ENCODE measurements at places on chromosomes 7 and 10.

DNA sequence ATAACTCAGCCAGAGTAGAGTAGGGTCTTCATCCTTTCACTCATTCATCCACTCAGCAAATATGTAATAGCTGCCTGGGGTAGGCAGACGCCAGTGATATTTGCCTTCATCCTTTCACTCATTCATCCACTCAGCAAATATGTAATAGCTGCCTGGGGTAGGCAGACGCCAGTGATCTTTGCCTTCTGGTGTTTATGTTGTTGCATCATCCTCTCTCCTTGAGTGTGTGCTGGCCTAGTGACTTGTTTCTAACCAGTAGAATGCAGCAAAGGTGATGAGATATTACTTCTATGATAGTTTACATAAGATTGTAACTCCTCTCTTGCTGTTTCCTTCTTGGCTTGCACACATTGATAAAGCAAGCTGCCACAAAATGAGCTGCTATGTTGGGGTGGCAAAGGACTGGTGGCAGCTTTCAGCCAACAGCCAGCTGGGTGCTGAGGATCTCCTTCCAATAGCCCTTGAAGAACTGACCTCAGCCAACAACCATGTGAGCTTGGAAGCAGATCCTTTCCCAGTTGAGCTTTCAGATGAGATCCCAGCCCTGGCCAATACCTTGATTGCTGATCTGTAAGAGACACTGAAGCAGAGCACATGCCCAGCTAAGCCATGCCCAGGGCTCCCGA is 23.2 kb upstream of the MTPN start:
- DNase-seq, result no peak

DNA sequence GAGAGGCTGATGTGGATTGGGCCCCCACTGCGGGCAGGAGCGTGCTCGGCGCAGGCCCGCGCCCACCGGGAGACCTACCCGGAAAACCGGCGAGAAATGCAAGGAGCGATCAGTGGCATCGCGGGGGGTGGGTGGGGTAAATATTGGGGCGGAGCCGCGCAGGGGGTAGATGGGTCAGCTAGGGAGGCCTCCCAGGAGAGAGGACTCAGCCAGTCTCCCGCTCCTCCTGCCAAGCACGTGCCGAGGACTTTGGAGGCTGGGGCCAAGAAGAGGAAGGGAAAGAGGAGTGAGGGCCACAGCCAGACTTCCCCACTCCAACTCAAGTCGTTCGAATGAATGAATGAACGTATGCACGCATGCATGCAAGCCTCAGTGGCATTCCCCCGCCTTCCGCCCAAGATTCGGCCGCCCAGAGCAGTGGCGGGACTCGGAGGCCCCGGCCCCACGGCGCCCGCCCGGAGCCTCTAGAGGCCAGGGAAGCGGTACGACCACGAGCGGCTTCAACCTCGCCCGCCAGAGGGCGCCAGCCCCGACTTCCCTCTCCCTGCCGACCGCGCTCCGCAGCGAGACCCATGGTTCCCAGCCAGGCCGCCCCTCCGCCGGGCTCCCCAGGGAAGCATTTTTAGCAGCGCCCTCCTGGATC is 3.6 kb downstream of the NPM3 start:
- peak; percentile 85 for DNase-seq

- DNase-seq, result no peak
These were observed 2.8 kb downstream of the RSBN1L start for GRCh38 chr7:77699056-77699455.

DNA sequence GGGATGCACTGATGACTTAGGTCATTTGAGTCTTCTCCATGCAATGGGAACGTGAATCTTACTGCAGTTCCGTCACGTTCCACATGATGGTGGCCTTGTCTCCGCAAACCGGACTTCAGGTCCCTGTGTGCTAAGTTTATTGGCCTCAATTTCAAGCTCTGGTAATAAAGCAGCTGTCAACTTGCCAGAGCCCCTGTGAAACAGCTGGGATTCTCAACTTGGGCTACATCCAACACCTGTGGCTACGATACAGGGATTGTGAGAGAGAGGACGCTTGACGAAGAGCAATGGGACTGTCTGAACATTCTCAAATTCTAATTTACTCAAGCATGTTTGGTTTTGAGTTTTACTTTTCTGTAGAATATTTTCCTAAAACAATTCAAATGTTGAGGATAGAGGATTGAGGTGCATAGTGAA is 174.2 kb downstream of the PTN start:
- DNase-seq, result no peak

DNA sequence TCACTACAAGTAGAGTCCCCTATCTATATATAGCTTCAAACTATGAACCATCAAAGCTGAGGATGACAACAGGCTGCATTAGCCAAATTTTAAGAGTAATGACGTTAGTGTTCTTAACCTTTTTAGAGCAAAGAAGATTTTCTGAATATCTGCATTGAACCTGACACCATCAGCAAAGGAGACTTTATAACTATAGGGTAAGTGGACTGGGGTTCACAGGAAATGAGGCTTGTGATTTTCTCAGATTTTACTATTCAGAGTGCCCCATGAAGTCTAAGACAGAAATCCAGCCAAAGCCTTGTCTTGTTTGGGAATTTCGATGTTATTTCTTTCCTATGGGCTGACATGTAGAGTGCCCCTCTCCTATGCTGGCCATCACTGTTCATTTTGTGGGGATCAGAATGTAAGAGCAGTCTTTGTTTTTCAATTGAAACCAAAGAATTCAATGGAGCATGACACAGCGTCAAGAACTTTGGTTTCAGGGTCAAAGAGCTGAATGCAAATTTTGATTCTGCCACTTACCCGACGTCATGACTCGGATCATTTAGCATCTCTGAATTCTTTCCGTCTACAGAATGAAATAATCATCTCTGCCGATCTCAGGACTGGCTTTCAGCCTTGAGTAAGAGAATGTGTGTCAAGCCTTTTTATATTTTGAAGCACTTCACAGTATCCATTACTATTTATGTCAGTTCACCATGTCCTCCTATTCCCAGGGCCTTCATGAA is 52.7 kb downstream of the DENND11 start:
- DNase-seq, result no peak

DNA sequence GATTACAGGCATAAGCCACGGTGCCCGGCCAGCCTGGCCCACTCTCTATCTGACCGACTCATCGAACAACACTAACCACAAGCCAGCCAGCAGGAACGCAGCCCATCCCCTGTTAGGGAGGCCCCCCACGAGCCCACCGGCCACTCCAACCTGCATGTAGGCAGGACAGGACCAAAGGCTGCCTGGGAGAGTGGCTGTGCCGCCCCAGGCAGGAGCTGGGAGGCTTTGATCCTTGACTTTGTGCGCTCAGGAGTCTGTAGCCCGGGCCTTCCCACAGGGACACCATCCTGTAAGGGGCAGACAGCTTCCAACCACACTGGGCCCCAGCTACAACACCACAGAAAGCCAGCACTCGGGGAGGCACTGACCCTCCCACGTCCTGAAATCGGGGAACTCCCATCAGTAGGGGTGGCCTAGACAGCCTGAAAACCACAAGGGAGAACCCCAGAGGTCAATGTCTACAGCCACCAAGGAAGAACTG is 29.4 kb downstream of the GRID1 start:
- DNase-seq, result no peak

DNA sequence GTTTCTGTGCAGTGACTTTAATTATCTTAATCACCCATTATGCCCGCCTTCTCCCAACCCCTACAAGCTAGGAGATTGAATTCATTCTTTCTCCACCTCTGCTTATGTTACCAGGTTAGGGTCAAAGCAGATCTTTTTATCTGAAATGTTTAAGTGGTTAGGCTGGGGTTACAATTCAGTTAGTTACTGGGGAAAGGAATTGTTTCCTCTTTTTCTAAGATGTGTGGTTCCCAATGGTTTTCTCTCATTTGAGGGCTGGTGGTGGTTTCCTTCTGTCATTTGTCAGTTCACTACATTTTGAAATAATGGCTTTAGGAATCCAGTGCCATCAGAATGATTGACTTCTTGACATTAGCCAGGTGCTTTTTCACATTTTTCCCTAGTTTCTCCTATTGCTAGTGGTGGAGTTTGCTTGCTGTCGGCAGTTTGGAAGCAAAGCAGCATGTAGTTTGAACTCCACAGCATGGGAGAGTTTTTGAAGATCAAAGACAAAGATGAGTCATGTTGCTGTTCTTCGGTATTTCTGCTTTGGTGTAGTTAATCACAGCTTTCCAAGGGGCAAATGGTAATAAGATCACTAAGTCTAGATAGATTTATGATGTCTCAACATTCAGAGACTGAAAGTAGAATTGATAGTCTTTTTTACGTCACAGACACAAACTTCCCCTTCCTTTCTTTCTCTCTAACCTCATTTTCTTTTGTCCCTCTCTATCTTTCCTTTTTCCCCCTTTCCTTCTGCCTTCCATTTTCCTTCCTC is 168.2 kb downstream of the SND1 start:
- DNase-seq, result no peak

DNA sequence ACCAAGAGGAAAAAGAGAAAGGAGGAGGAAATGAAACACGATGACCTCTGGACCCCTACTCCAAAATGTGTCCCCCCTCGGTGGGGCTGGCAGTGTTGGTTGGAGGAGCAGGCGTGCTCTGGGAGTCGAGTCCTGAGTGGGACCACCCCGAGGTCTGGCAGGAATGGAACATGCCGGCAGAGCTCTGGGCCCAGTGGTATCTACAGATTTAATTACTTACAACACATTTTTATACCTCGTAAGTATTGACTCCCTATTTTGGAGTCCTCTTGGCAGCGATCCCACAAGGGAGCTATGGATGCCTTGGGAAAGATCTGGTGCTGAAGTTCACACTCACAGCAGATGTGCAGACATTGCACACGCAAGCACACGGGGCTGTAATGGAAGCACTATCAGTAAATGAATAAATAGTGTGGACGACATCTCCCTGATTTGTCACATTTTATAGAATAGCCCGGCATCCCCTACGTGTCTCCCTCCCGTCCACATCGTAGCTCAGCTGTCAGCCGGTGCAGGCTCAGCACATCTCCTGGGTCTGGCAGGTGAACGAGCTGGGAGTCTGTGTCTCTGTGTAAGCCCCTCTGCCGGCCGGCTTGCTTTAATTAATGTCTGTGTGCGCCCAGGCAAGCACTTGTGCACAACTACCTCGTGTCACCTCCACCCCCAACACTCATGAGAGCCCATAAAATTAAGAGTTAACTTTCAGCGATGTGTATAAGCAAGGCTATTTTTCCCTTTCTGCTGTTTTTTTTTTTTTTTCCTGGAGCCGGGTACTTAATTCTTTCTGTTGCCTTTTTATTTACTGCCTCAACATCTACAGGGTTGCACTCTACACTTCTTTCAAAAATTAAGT is 603.2 kb downstream of the LRMDA start:
- DNase-seq, result no peak

GRCh38 chr7:39342763-39343162 is 223.4 kb upstream of the YAE1 start:
- no peak for DNase-seq

DNA sequence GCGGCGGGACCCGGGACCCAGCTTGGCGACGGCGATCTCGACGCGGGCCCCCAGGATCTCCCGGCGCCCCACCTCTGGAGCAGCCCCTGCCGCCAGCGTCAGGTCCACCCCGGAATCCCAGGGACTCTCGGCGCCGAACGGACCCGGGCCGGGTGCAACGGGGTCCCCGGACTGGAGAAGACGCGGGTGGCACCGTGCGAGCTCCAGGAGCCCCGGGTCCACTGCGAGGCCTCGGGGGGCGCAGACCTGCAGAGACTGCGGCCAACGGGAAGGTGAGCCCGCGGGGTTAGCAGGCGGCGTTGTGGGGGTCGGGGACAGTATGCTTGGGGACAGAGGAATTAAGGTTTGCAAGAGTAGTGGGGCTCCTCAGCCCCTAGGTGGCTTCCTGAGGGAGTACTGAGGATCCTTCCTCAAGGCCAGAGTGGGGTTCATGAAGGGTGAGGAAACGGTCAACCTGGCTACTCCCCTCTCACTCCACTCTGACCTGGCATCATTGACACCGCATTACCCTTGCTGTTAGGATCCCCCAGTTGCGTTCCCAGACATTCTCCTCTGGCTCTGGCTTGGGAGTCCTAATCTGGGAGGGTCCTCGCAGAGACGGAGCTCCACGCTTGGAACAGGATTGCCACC is 353 bp downstream of the EPHB6 start:
- DNase-seq, result no peak

DNA sequence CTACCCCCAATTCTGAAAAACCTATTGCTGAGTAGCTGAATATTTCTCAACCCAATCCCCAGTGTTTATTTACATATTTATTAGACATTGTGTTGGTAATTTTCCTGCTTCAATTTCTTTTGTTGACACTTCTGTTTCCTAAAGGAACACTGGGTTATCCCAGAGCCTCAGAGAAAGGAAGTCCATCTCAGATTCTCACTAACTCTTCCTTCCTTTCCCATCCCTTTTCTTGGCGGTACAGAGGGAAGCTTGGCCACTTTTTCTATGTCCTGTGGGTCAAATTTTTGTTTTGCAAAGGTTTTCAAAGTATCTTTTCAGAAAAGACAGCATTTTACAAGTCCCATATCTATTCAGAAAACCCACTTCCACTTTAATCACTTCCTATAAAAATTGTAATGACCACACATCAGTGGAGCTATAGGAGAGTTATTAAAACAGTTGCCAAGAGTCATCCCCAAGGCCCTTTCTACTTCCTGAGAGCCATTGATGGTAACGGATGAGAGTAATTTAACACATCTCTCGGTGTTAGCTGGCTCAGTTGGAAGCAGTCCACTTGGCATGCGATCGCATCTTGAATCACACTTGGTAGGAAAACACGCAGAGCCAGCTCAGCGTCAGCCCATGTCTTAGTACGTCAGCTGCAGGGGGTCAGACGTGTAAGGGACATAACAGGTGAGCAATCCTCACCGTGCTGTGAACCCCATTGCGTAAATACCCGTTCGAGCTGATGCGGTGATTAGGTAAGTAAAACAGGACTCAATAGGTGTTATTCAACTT is 231.1 kb upstream of the ADARB2 start:
- no peak for DNase-seq

GRCh38 chr10:3926675-3927525 is 141.9 kb upstream of the KLF6 start:
- DNase-seq, result no peak

DNA sequence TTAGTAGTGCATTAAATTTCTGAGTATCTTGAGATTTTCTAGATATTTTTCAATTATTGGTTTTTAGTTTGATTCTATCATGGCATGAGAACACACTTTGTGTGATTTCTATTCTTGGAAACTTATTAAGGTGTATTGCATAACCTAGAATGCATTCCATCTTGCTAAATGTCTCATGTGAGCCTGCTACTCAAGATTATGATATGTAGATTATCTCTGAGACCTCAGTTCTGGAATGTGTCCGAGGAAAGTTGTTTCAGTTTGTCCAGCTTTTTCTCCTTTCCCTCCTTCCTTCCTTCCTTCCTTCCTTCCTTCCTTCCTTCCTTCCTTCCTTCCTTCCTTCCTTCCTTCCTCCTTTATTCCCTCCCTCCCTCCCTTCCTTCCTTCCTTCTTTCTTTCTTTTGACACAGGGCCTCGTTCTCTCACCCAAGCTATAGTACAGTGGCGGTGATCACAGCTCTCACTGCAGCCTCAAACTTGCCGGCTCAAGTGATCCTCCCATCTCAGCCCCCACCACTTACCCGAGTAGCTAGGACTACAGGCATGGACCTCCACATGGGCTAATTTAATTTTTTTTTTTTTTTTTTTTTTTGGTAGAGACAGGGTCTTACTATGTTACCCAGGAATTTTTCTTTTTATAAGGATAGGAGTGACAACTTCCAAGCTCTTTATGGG is 7.6 kb downstream of the ITPRID1 start:
- no peak for DNase-seq
